Renal cortex interstitium (tissue), 15 donors: ENCODE measurements at places on chromosomes 1 and 21.
A peak's percentile ranks its signal among the peaks of the same experiment; 100 is the strongest.

DNA sequence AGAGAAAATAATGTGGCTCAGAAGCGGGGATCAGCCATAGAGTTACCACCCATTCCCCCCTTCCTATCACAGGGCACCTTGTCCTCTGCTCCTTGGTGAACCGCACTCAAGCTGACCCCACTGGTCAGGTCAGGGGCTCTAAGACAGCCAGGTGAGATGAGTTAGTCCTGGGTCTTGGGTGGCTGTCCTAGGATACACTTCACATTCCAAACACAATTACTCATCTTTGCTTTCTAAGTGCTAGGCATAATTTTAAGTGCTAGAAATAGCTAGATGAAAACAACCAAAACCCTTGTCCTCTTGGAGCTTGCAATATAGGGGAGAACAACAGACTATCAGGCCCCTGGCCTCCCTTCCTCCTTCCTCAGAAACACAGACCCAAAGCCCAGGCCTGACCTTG, 7.8 kb upstream of the MUTYH start:
- no peak for DNase-seq

DNA sequence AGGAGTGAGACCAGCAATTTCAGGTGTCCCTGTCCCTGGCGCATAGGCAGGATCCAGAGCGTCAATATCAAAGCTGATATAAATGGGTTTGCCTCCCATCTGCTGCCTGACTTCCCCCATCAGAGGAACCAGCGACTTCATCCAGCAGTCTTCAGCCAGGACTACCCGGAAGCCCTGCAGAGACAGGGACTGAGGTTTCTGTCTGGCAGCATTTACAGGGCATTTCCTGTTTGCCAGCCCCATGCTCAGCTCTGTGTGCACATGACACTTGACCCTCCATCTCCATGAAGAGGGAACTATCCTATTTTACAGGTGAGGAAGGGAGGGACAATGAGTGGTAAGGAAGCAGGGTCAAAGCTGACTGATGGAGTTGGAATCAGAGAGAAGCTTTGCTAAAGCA, 7.2 kb downstream of the AGMAT start:
- DNase-seq, result no peak

- no peak for DNase-seq
These were observed 589.6 kb downstream of the NPHP4 start for GRCh38 chr1:5402618-5403017.

DNA sequence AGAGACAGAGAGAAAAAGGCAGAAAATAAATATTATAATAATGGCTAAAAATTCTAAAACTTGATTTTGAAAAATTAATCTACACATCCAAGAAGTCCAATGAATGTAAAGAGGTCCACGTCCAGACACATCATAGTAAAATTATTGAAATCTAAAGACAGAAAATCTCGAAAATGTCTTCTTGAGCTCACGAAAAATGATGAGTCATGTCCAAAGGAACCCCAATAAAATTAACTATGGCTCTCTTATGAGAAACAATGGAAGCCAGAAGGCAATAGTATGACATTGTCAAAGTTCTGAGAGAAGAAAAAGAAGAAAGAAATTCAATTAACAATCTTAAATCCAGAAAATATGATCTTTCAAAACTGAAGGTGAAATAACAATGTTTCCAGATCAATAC, 84.6 kb downstream of the LRRIQ3 start:
- no peak for DNase-seq

GRCh38 chr1:109399326-109399957, 1.7 kb upstream of the SORT1 start:
- DNase-seq, result peak; percentile 59

- DNase-seq, result no peak
These were observed 2.2 kb upstream of the SSBP3 start for GRCh38 chr1:54408147-54409066.

GRCh38 chr1:10693497-10694273, 102.8 kb downstream of the CASZ1 start:
- DNase-seq, result no peak

- no peak for DNase-seq
These were observed 62.0 kb upstream of the ABCG1 start for GRCh38 chr21:42156690-42157605.

DNA sequence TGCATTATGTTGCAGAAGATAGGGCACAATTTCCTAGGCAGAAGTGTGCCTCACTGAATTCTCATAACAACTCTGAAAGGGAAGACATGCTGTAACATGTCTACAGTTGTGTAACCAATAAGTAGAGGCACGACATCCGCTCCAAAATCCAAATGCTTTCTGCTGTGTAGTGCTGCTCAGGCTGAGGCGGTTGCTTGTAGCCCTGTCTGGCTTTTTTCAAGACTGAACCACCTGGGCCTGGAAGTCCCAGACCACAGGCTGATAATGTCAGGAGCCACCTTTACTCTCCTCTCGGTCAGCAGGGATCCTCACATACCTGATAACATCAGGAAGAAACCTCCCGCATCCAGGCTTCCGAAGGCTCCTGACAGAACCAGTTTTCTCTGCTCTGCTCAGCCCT, 10.9 kb downstream of the AKNAD1 start:
- DNase-seq, result no peak

- no peak for DNase-seq
These were observed 90.1 kb downstream of the TNFSF18 start for GRCh38 chr1:172960454-172961208.

GRCh38 chr1:176494436-176494835, 31.5 kb downstream of the PAPPA2 start:
- no peak for DNase-seq

GRCh38 chr1:41101950-41102607, 80.6 kb upstream of the SLFNL1 start:
- DNase-seq, result peak; percentile 49

- no peak for DNase-seq
These were observed 16.6 kb upstream of the ELOA start for GRCh38 chr1:23726686-23727085.

DNA sequence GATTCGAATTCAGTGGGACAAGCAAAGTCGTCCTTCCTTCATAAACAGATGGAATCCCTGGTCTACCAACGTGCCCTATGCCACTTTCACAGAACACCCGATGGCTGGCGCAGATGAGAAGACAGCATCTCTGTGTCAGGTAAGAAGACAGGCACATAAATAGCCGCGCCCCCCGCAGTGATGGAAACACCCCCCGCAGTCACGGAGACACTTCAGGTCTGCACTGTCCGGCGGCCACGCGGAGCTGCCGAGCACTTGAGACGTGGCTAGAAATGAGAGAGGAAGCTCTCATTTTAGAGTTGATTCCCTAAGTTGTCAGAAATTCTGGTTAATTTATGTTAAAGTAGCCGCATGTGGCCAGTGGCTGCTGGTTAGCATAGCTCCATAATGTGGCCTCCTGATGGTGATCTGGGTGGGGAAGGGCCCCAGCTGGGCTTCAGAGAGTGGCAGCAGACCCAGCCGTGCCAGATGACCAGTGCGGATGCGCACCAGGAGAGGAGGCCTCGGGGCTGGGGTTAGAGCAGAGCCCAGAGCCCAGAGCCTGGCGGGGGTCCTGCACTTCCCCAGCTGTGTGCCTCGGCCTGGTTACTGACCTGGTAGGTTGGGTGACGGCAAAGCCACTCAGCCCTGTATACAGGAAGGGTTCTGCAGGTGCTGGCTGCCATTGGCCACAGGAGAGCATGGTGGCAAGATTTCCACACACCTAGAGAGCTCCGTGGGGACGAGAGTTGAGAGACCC, 2.9 kb downstream of the TPRG1L start:
- DNase-seq, result no peak

DNA sequence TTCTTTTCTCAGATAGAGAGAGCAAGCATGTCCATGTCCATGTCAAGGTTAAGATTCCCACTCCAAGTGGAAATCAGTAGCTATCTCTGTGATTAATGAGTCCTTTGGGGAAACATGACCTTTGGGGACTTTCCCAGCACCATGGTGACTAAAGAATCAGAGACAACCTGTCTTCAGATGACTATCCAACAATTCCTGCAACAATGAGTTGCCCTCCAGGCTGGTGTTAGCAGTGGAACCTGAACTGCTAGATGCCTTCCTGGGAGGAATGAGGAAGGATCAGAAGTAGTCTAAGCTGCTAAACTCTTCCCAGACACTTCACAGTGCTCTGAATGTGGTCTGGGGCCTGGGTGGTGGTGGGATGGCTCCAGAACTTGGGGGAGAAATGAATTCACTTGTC, 6.5 kb downstream of the S100A9 start:
- DNase-seq, result no peak

DNA sequence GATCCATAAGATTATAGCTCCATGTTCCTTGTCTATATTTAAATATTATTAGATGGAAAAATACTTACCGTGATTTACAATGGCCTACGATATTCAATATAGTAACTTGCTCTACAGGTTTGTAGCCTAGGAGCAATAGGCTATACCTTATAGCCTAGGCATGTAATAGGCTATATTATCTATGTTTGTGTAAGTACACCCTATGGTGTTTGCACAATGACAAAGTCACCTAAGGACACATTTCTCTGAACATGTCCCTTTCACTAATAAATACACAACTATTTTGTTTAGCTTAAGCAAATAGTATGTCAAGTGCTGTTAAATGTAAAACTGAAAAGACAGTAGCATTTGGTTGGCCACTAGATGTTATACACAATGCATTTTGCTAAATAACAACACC, 248.9 kb upstream of the ADGRL4 start:
- no peak for DNase-seq

- DNase-seq, result no peak
These were observed 3.7 kb upstream of the PEX11B start for GRCh38 chr1:145922266-145922665.

DNA sequence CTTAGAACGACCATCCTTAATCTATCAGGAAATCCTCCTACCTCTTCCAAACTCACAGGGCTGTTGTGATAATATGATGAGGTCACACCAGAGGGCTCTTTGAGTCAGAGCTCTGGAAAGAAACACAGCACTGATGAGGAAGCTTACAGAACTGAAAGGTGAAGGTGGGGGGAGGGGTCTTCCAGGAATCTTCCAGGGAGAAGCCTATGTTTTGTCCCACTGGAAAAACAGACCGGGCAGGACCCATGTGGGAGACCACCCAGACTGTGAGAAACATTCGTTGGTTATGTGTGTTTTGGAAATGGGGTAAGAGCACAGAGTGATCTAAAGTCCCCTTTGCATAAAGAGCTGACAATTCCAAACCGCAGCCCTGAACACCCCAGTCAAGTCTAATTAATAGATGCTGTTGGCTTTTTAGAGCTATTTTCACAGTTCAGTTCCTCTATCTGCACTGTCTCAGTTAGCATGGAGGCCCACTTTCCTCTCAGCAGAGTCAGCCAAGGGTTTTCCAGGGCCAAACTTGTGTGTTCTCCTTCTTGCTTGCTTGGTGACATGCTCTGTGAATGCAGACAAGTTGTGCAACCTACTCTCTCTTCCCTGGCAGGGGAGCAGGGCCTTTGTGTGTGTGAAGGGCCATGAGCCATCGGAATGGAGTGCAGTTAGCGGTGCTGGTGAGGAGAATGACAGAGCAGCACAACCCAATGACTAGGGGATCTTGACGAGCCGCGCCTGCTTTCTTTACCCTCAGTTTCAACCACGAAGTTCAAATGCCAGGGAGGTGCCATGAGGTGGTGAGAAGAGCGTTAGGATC, 12.3 kb downstream of the PHLDA3 start:
- DNase-seq, result no peak

DNA sequence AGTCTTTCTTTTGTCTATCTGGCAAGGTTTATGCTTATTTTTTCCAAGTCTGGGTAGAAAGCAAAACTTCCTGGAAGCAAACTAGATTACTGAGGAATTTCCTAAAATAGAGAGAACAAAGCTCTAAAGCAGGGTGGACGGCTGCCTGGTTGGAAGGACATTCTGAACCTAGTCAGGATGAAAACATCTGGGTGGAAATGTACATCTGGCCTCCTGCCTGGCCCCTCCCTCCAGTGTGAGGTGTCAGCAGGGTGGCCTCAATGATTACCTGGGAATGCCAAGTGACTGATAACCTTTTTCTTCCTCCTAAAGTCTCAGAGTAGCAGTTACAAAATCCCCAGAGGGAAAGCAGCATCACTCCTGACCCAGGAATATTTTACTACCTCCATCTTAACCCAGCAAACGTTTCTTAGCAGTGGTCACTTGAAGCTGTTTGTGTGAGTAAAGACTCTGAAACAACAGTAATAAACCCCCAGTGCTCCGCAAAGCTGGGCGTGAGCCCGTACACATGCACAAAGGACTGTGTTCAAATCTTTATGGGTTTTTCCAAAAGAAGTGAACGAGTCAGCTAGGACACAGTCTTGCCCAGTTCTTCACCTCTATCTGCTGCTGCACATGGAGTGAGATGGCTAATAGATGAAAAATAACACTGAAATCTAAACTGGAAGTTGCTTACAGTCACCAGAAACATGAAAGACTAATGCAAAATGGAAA, 18.9 kb downstream of the ANGPTL7 start:
- no peak for DNase-seq

DNA sequence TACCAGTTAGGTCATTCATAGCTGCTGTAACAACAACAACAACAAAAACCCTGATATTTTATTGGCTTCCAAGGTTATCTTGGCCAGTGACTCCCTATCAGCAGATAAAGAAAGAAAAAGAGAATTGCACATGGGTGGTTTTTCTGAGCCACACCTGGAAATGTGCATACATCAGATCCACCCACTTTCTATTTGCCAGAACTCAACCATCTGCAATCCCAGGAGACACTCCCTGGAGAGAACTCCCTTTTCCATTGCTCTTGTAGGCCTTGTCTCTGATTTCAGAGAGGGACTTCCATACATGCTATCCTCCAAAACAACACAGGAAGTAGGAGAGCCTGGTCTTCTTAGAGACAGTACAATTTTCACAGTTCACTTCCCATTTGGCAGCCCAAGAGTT, 74.9 kb upstream of the ZC3H11B start:
- no peak for DNase-seq

DNA sequence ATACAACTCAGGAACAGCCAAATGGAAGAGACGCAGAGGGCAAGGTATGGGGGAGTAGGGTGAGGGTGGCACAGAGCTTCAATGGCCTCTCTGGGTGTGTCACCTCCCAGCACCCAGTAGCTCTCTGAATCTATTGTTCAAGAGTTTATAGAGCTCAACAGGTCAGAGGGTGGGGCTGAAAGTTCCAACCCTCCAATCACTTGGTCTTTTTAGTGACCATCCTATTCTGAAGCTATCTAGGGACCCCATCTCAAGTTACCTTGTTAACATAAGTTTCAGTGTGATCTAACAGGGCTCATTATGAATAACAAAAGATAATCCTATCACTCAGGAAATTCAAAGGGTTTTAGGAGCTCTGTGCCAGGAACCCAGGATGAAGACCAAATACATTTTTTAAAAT, 31.2 kb upstream of the ZNF697 start:
- DNase-seq, result no peak

GRCh38 chr1:61139775-61140549, 57.6 kb downstream of the NFIA start:
- no peak for DNase-seq

DNA sequence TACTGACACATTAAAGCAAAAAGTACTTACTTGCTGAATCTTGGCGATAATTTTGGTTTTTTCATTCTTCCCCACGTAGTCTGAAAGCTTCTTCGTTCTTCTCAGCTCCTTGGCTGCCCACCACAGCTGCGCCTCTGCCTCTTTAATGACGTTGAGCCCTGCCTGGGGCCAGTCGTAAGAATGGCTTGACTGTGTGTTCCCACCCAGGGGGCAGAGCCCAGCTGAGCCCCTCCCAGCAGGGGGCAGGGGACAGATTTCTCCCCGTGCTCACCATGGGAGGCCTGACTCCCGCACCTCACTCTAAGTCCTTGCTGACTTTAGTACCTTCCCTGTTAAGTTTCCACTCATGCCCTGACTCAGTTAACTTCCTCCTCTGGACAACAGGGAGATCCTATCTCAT, 9.0 kb downstream of the CFAP298 start:
- no peak for DNase-seq

GRCh38 chr1:29470788-29471119, 234.4 kb downstream of the PTPRU start:
- no peak for DNase-seq
